ENCODE measurements at places on chromosomes 7 and 10. TPM values are rescaled to one million over a fixed set of nuclear protein-coding genes. Genes with fewer than 3 reads are reported as not detected.

The FEZF1 gene
- not detected for total RNA-seq

The RARRES2 gene
- not detected for total RNA-seq

The OR2A2 gene
- not detected for total RNA-seq

The MYL10 gene
- not detected for total RNA-seq

The ACSL5 gene
- 39.7 TPM for total RNA-seq

The GJD4 gene
- total RNA-seq: not detected

The CLRN3 gene
- not detected for total RNA-seq

DNA sequence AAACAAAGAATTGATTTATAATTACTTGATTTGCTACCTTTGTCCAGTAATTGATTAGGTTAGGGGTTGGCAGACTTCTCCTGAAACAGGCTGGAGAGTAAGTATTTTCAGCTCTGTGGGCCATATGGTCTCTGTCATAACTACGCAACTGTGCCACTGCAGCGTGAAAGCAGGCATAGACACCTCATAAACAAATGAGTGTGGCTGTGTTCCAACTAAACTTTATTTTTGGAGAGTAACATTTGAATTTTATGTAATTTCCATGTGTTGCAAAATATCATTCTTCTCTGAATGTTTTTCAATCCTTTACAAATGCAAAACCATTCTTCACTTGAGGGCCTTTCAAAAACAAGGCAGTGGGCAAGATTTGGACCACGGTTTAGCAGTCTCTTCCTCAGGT lies 76.9 kb downstream of the GALNT17 start:
- no peak for DNase-seq
- H3K36me3 ChIP-seq: no peaks in the 10 kb centered on the region
- H3K4me1 ChIP-seq: no peaks in the 10 kb centered on the region
- H3K27ac ChIP-seq: no peak overlapping the region
- no peak overlapping the region for H3K4me3 ChIP-seq
- no peaks in the 10 kb centered on the region for H3K27me3 ChIP-seq

DNA sequence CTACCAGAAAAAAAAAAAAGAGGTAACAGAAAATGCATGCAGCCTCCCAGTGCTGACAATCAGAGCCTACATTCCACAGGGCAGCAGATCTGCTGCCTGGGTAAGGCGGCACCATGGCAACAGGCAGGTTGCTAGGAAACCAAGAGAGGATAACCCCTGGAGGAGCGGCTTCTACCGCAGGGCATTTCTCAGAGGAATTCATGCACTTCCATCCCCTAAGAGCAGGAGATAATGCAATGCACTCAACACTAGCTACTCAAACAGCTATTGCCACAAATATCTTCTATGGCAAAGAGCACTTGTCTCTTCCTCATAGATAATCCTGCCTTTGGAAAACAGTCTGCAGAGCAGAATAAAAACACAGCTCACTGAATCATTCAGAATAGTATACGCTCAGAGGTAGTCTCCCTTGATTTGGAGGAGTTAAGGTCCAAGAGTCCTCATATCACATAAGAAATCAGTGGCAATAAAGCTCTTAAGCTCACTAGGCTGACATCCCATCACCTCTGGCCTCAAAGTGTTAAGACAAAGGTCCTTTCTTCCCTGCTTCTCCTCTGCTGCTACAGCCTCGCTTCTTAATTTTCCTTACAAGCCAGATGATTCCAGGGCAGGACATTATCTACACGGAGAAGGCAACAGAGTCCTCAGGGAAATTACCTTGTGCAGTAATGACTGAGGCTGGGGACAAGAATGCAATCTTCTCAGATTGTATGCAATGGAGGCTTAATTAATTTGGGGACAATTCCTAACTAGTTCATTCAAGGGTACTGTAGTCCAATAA lies 10.7 kb downstream of the PSAP start:
- no peak overlapping the region for H3K4me3 ChIP-seq
- no peak overlapping the region for H3K27ac ChIP-seq
- no peaks in the 10 kb centered on the region for H3K27me3 ChIP-seq
- peak; percentile 19 for DNase-seq
- peaks cover 5% of the 10 kb centered on the region for H3K4me1 ChIP-seq
- no peaks in the 10 kb centered on the region for H3K36me3 ChIP-seq

DNA sequence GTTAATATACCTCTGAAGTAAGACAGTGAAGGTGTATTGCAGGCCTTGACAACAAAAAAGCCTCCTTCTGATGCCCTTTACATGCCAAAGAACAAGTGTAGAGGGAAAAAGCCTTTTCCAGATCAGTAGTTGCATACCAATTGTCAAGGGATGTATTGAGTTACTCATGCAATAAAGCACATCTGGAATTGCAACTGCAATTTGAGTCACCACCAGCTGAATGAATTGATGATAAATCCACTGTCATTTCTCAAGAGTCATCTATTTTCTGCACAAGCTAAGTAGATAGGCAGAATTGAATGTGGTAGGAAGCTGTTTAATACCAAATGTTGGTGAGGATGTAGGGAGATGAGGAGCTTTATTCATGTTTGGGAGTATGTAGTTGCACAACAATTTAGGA lies 325.9 kb upstream of the SMIM30 start:
- no peaks in the 10 kb centered on the region for H3K27me3 ChIP-seq
- no peak overlapping the region for H3K4me3 ChIP-seq
- H3K27ac ChIP-seq: no peak overlapping the region
- DNase-seq: no peak

- no peak overlapping the region for H3K27ac ChIP-seq
- no peak for DNase-seq
- no peaks in the 10 kb centered on the region for H3K4me1 ChIP-seq
- H3K27me3 ChIP-seq: no peaks in the 10 kb centered on the region
- no peaks in the 10 kb centered on the region for H3K36me3 ChIP-seq
- no peak overlapping the region for H3K4me3 ChIP-seq
These were observed 61.5 kb upstream of the NKX6-2 start for GRCh38 chr10:132847416-132847777.

DNA sequence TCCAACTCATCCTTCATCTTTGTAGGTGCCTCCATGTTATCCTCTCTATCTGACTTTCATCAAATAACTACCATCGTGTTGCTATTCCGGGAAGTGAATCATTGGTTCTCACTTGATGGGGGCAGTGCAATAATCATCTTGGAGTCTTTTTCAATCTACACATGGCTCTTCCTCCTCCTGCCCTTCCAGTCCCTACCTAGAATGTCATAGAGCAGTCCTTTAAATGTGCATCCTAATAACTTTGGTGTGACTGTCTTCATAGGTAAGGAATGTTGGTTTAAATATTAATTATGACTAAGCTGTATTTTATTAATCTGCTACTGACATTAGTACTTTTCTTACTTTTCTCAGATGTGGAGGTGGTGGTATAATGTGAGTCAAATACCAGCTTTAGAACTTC lies 8.4 kb upstream of the CDK14 start:
- H3K4me1 ChIP-seq: no peaks in the 10 kb centered on the region
- DNase-seq: no peak
- no peaks in the 10 kb centered on the region for H3K27me3 ChIP-seq
- no peaks in the 10 kb centered on the region for H3K36me3 ChIP-seq
- H3K4me3 ChIP-seq: no peak overlapping the region

DNA sequence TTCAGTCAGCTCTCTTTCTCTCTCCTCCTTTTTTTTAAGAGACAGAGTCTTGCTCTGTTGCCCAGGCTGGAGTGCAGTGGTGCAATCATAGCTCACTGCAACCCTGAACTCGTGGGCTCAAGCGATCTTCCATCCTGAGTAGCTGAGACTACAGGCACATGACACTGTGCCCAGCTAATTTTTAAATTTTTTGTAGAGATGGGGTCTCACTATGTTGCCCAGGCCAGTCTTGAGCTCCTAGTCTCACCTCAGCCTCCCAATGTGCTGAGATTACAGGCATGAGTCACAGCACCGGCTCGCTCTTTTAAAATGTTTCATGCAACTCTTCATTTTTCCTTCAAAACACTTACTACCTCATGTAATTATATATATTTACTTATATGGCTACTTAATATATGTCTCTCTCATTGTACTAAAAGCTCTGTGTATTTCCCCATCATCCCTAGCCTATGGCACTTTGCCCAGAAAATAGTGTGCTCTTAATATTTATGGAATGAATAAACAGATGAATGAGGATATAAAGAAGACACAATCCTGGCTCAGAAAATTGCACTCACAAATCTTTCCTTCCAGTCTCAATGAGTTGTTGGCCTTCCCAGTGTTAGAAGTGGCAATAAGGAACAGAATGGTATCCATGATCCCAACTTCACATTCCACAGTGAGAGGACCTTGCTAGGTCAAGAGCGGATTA lies 33.9 kb downstream of the EBLN1 start:
- DNase-seq: no peak
- no peaks in the 10 kb centered on the region for H3K36me3 ChIP-seq
- H3K4me3 ChIP-seq: no peak overlapping the region

- no peak for DNase-seq
- H3K27me3 ChIP-seq: no peaks in the 10 kb centered on the region
- no peaks in the 10 kb centered on the region for H3K36me3 ChIP-seq
- no peak overlapping the region for H3K4me3 ChIP-seq
These were observed 130.8 kb downstream of the ITGA8 start for GRCh38 chr10:15588635-15589508.

GRCh38 chr10:69644658-69645295 lies 14.7 kb downstream of the FAM241B start:
- peak; percentile 41 for DNase-seq
- H3K36me3 ChIP-seq: no peaks in the 10 kb centered on the region
- no peaks in the 10 kb centered on the region for H3K27me3 ChIP-seq
- no peak overlapping the region for H3K4me3 ChIP-seq

DNA sequence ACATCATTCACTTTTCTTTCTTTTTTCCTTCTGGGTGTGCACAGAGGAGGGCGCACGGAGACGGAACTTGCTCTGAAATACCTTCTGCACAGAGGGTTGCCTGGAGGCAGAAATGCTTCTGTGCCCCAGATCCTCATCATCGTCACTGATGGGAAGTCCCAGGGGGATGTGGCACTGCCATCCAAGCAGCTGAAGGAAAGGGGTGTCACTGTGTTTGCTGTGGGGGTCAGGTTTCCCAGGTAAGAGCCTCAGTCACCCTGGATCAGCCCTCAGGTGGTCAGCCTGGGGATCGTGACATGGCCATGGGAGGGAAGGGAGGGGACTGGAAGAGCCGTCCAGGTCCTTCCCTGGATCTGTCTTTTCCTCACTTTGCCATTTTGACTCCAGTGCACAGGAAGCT lies 33.6 kb downstream of the VWA2 start:
- DNase-seq: no peak
- H3K36me3 ChIP-seq: no peaks in the 10 kb centered on the region
- H3K4me3 ChIP-seq: no peak overlapping the region
- no peaks in the 10 kb centered on the region for H3K27me3 ChIP-seq

GRCh38 chr10:128462844-128463243 lies 336.6 kb upstream of the MKI67 start:
- H3K4me1 ChIP-seq: no peaks in the 10 kb centered on the region
- no peak overlapping the region for H3K4me3 ChIP-seq
- no peak overlapping the region for H3K27ac ChIP-seq
- no peak for DNase-seq
- H3K27me3 ChIP-seq: no peaks in the 10 kb centered on the region

GRCh38 chr10:104734433-104734832 lies 93.3 kb downstream of the SORCS3 start:
- no peaks in the 10 kb centered on the region for H3K36me3 ChIP-seq
- no peaks in the 10 kb centered on the region for H3K27me3 ChIP-seq
- H3K27ac ChIP-seq: no peak overlapping the region
- H3K4me3 ChIP-seq: no peak overlapping the region
- H3K4me1 ChIP-seq: no peaks in the 10 kb centered on the region

GRCh38 chr10:64546073-64546472 lies 1024.9 kb downstream of the REEP3 start:
- no peaks in the 10 kb centered on the region for H3K4me1 ChIP-seq
- no peaks in the 10 kb centered on the region for H3K36me3 ChIP-seq
- H3K4me3 ChIP-seq: no peak overlapping the region
- H3K27me3 ChIP-seq: no peaks in the 10 kb centered on the region
- no peak overlapping the region for H3K27ac ChIP-seq

DNA sequence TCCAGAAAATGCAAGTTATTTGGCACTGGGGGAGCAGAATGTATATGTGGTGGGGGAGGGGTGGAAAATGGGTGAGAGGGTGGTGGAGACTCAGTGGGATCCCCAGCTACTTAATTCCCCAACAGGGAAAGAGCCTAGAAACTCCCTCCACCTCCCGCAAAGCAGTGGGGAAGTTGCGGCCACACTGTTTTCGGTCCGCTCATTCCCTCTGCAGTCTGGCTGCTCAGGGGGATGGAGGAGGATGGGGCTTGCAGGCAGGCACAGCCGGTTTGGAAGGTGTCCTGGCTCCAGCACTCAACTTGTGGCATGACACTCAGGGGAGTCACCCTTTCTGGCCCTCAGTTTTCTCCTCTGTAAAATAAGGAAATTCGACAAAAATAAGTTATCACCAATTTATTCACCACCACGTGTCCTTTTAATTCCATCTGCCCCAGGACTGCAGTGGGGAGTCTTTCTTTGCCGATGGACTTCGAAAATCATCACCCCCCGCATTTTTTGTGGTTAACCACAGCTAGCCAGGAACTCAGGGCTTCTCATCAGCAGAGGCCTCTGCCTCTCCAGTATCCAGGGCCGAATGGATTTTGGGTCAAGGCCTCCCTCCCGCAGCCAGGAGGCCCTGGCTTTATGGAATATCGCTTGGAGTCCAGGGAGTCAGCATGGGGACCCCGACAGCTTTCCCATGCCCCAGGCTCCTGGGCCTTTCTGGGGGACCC lies 1.6 kb upstream of the HTRA1 start:
- no peaks in the 10 kb centered on the region for H3K36me3 ChIP-seq
- H3K4me1 ChIP-seq: peaks cover 7% of the 10 kb centered on the region
- peaks cover 23% of the 10 kb centered on the region for H3K27me3 ChIP-seq
- H3K4me3 ChIP-seq: no peak overlapping the region
- no peak for DNase-seq
- no peak overlapping the region for H3K27ac ChIP-seq

DNA sequence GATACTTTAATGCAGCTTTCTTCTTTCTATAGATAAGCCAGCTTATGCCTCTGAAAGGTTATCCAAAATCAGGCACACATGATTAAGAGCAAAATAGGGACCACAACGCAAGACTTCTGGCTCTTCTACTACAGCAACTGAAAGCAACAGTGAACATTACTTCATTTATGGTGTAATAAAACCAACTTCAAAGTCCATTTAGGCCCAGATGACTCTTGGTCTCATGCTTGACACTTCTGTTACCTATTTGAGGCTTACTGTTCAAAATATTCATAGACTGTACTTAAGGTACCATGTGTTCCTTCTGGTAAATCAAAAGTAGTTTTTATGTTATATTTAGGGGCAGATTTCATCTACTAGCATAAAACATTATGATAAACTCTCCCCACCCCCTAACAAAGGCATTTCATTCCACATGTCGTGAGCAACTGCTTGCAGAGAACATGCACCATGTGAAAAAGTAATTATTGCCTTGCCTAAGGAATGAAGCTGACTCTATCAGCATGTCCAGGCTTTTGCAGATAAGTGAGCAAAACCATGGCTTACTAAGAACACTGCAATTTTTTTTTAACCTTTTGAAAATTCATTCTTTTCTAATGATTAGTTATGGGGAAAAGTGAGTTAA lies 154.9 kb upstream of the ITGB1 start:
- H3K27me3 ChIP-seq: no peaks in the 10 kb centered on the region
- no peak overlapping the region for H3K4me3 ChIP-seq
- no peaks in the 10 kb centered on the region for H3K36me3 ChIP-seq
- peaks cover 5% of the 10 kb centered on the region for H3K4me1 ChIP-seq
- no peak for DNase-seq

- no peaks in the 10 kb centered on the region for H3K27me3 ChIP-seq
- DNase-seq: no peak
- H3K4me1 ChIP-seq: no peaks in the 10 kb centered on the region
- no peak overlapping the region for H3K27ac ChIP-seq
- H3K4me3 ChIP-seq: no peak overlapping the region
These were observed 394.7 kb upstream of the AKR1E2 start for GRCh38 chr10:4431114-4431863.

- no peaks in the 10 kb centered on the region for H3K27me3 ChIP-seq
- no peaks in the 10 kb centered on the region for H3K4me1 ChIP-seq
- no peaks in the 10 kb centered on the region for H3K36me3 ChIP-seq
- no peak for DNase-seq
- H3K27ac ChIP-seq: no peak overlapping the region
These were observed 873.1 kb upstream of the PHF14 start for GRCh38 chr7:10100572-10100971.

Measured in naive thymus-derived CD4-positive, alpha-beta T cell (primary cell).